ENCODE measurements at places on chromosomes 6 and 20.

GRCh38 chr20:18978311-18978710 lies 164.7 kb downstream of the SCP2D1 start:
- no peak for DNase-seq

DNA sequence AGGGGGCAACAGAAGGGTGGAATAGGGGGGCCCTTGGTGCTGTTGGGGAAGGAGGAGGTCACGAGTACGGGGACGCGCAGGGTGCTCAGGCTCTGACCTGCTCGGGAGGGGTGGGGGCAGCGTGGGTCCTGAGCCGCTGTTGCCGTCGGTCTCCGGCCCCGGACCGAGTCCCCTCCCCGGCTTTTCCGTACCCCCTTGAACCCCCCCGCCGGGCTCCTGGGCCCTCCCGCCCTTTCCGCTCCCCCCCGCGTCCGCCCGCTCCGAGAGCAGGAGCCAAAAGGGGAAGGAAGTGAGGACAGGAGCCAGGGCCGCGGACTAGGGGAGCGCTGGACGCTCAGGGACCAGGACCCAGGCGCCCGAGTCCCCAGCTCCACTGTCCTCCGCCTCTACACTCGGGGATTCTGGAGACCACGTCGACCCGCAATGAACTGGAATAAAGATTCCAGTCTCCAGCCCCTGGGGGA lies at the start of gene RGL2:
TSS of gene RGL2 (minus strand) at position 170 of the 464 bp plus-strand sequence. CDS start 332 bp downstream, outside the sequence.
- peak; percentile 74 for DNase-seq

DNA sequence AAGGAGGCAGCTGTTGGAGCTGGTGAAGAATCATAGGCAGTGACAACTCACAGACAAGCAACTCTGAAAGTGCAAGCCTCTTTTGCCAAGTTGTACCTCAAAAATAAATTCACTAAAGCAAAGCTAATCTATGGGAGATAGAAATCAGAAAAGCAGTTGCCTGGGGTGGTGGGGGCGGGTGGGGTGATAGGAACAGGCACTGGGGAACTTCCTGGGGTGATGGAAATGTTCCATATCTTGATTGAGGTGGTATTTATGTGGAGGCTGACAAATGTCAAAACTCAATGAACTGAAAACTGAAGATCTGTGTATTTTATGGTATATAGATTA lies 52.4 kb downstream of the ATP9A start:
- DNase-seq, result no peak

DNA sequence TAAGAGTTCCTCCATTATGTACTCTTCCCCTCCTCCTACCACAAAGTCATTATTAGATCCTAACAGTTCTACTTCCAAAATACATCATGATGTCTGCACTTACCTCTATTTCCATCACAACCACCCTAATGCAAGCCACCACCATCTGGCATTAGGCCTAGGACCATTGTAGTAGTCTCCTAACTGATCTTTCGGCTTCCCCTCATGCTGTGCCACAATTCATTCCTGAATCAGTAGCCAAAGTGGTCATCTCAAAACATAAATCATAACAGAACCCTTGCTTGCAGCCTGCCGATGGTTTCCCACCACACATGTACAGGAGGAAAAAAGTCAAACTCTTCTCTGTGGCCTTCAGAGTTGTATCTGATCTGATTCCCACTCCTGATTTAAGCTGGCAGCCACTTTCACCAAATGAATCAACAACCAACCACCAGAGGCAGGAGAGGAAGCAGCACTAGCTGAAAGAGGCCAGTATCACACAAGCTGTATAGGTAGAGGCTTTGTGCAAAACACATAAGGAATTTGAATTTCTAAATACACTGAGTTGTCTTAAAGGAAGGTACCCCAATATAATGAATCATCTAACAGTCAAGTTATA lies 26.1 kb downstream of the FAM184A start:
- no peak for DNase-seq

- no peak for DNase-seq
These were observed 158.3 kb upstream of the CST7 start for GRCh38 chr20:24790746-24791283.

- no peak for DNase-seq
These were observed 50.8 kb downstream of the CD109 start for GRCh38 chr6:73746787-73747186.

DNA sequence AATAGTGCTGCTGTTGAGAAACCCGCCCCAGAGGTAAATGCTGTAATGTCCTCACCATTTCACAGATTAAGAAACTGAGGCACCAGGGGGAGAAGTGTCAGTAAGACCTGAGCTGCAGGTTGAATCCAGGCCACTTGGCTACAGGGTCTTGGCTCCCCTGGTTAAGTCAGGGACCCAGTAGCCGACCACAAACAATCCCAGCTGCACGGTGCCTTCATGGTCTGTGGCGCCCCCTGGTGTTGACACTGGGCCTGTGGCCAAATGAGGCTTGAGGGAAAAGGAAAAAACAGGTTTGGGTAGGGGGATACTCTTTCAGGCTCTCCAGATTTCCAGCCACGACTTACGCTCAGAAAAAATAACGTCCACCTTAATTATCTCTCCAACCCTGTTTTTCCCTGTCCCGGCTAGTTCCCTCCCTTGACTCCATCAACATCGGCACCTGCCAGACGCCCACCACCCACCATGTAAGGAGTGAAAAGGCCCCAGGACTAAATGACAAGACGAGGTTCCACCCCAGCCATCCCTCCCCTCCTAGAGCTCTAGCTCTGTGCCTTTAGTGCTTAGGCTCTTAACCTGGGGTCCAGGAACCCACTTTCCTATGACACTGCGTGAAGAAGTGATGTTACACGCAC lies 47.7 kb upstream of the POLR1H start:
- peak; percentile 33 for DNase-seq

GRCh38 chr6:13614126-13614925 lies 809 bp upstream of the NOL7 start:
- DNase-seq, result no peak

GRCh38 chr6:106247733-106248132 lies 77.8 kb downstream of the ATG5 start:
- peak; percentile 8 for DNase-seq

- DNase-seq, result peak; percentile 8
These were observed 113.9 kb upstream of the ZNF217 start for GRCh38 chr20:53707371-53708055.

DNA sequence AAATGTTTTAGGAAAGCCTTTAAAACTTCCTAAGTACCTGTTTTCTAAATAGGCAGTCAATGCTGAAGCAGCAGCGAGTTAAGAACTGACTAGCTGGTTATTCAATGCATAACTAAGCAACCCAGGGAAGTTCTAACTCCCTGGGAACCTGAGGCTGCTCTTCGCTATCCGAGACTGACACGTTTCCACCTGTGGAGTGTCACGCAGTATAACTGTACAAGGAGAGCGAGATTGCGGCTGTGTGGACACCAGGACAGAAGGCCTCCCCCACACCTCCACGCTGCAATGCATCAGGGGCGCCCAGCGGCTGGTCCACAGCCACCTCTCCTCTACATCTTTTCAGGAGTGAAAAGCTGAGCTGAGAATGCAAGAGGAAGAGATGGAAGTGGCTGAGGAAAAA lies 8.0 kb downstream of the PXDC1 start:
- no peak for DNase-seq

DNA sequence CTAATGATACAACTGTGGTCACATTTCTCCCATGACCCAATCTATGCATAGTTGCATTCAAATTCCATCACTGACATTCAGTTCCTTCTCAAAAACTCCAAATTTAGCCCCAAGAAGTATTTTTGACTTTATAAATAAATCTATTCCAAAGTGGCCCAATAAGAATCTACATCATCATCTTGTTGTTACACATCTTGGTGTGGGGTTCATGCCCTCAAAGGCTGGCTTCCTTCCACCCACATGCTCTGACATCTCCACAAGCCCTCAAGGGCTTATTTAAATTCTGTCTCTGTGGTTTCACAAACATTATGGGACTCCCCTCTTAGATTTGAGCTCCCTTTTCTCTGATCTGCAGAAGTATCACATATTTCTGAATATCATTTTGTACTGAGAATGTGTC lies 585.3 kb upstream of the BTBD3 start:
- no peak for DNase-seq

DNA sequence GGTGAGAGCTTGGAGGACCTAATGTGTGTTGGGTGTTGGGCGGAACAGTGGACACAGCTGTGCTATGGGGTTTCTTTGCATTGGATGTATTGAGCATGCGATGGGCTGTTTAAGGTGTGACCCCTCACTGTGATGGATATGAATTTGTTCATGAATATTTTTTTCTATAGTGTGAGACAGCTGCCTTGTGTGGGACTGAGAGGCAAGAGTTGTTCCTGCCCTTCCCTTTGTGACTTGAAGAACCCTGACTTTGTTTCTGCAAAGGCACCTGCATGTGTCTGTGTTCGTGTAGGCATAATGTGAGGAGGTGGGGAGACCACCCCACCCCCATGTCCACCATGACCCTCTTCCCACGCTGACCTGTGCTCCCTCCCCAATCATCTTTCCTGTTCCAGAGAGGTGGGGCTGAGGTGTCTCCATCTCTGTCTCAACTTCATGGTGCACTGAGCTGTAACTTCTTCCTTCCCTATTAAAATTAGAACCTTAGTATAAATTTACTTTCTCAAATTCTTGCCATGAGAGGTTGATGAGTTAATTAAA lies 3.0 kb downstream of the HLA-A start:
- DNase-seq, result peak; percentile 37

- DNase-seq, result no peak
These were observed 70.6 kb upstream of the DEFB112 start for GRCh38 chr6:50120300-50120699.

GRCh38 chr6:117268924-117269323 lies 3.6 kb downstream of the VGLL2 start:
- DNase-seq, result no peak

DNA sequence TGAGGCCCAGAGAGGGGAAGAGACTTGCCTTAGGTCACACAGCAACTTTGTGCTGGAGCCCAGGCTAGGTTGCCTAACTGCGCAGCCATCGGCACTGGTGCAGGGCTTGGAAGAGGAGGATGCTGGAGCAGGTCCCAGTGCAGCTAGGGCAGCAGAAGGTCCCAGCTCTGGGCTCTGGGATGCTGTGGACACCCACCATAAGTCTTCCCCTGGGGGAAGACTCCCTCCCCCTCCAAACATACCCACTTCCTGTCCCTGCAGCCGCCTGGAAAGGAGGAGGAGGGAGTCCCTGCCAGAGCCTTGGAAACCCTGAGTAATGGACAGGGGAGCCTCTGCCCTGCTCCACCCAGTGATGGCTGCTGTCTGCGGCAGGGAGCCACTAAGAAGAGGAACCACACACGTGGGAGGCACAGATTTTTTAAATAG lies 93.6 kb downstream of the NCR2 start:
- DNase-seq, result no peak

DNA sequence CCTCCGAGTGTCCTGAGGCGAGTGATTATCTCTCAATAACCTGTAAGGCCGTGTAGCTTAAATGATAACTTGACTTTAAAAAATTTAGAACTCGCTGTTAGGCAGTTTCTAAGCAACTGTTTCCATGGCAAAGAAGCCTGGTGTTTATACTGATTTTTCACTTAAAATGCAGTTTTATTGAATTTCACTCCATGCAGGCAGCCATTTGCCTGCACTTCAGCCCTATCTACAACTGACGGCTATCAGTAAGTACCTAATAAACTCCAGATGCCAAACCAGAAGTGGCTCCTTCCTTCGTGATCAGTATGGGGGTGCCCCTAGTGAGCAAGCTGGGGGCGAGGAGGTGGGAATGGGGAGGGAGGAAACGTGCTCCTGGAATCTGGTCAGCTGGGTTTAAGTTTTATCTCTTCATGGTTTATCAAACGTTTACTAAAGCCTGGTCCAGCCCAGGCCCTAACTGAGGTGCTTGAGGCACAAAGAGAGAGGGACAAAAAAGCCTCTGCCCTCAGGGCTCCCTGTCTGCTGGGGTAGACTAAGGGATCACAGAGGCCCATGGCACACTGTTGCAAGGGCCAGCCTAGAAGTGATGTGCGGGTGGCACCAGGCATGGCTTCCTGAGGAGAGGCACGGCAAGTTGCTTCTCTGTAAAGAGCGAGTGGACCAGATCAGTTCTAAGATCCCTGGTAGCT lies 45.5 kb downstream of the TTI1 start:
- DNase-seq, result no peak

GRCh38 chr6:142294679-142295078 lies 7.1 kb upstream of the ADGRG6 start:
- no peak for DNase-seq

- no peak for DNase-seq
These were observed 103.0 kb upstream of the RREB1 start for GRCh38 chr6:7004581-7005297.

DNA sequence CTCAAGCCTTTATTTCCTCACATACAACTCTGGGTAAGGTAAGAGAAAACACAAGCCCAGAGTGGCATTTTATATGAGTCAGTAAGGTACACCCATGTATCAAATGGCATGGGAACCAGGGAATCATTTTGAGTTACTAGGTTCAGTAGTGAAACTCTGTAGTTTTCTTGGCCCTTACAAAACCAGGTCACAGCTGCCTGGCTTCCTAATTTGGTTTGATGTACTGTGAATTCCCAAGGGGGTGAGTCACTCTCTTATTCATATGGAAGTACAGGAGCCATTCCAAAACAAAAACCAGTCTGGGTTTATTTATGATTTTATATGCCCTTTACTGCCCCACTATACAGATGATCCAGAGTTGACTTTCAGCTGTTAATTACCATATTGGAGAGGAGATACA lies 70.7 kb downstream of the PDE7B start:
- no peak for DNase-seq

GRCh38 chr6:27811451-27811772 lies 100.8 kb downstream of the OR2B2 start:
- DNase-seq, result no peak

GRCh38 chr6:160519133-160519532 lies 144.9 kb downstream of the LPA start:
- no peak for DNase-seq

DNA sequence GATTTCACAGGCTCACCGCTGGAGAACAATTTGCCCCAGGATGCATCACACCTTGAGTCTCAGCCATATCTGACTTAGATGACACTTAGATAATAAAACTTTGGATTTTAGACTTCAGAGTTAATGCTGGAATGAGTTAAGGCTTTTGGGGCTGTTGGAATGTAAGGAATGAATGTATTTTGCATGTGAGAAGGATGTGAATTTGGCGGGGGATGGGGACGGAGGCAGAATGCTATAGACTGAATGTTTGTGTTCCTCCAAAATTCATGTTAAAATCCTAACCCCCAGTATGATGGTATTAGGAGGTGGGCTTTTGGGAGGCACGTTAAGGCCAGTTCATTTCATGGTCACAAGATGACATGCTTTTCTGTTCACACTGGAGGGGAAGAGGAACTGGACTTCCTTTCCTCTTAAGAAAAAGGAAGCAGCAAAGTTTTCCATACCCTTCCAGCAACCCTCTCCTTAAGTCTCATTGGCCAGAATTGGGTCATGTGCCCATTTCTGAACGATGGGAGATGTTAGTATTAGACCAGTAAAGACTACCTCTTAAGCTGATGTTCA lies 5.8 kb upstream of the SRXN1 start:
- DNase-seq, result no peak
